Cardiac muscle cell (in vitro differentiated cells and primary cell): ENCODE measurements at places on chromosomes 3 and 15. TPM values are rescaled to one million over a fixed set of nuclear protein-coding genes. Genes with fewer than 3 reads are reported as not detected.

The EPB42 gene
- total RNA-seq, result 0.12 and 0.39 TPM in 2 replicates

The ERICH6 gene
- 0.18 TPM in 1 of 2 replicates, not detected in the other for total RNA-seq

The LRTM1 gene
- not detected in 2 replicates for total RNA-seq

The RHOV gene
- 0.35 and 1.2 TPM in 2 replicates for total RNA-seq

The C3orf49 gene
- not detected in 2 replicates for total RNA-seq

DNA sequence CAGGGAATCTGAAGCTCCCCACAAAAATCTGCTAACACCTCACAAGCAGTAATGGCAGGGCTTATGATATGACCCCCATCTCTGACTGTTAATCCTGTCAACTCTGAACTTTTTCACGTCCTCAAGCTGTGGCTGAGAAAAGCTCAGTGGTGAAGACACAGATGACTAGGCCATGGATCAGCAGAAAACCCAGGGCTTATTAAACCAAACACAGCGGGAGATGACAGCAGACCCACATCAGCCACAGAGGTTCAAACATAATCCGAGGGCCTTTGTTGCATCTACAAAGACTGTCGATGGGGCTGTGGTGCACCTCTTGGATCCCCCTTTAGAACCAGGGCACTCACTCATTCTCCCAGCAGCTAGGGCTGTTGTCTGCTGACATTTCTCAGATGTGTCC, 50.4 kb downstream of the GLB1 start:
- H3K4me1 ChIP-seq, result no peaks in the 10 kb centered on the region
- H3K27me3 ChIP-seq, result no peaks in the 10 kb centered on the region
- H3K4me3 ChIP-seq, result no peak overlapping the region
- peaks cover 3% of the 10 kb centered on the region for H3K36me3 ChIP-seq

DNA sequence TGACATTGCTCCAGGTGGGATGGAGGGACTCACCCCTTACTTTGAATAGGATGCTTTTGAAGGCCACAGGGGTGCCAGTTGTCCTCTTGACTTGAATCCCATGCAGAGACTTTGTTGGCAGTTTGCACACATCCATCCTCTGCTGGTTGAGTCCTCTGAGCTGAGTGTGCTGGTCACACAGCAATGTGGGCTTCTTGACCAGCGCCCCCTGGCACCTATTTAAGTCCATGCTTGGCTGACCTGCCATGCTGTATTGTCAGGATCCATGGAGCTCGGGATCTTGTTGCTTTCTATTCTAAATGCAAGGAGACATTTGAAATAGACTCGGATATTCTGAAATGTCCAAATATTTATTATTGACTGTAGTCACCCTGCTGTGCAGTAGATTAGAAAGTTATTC, 19.8 kb downstream of the RAB7A start:
- no peak overlapping the region for H3K27ac ChIP-seq
- no peak for DNase-seq
- no peaks in the 10 kb centered on the region for H3K36me3 ChIP-seq
- H3K4me3 ChIP-seq, result no peak overlapping the region

DNA sequence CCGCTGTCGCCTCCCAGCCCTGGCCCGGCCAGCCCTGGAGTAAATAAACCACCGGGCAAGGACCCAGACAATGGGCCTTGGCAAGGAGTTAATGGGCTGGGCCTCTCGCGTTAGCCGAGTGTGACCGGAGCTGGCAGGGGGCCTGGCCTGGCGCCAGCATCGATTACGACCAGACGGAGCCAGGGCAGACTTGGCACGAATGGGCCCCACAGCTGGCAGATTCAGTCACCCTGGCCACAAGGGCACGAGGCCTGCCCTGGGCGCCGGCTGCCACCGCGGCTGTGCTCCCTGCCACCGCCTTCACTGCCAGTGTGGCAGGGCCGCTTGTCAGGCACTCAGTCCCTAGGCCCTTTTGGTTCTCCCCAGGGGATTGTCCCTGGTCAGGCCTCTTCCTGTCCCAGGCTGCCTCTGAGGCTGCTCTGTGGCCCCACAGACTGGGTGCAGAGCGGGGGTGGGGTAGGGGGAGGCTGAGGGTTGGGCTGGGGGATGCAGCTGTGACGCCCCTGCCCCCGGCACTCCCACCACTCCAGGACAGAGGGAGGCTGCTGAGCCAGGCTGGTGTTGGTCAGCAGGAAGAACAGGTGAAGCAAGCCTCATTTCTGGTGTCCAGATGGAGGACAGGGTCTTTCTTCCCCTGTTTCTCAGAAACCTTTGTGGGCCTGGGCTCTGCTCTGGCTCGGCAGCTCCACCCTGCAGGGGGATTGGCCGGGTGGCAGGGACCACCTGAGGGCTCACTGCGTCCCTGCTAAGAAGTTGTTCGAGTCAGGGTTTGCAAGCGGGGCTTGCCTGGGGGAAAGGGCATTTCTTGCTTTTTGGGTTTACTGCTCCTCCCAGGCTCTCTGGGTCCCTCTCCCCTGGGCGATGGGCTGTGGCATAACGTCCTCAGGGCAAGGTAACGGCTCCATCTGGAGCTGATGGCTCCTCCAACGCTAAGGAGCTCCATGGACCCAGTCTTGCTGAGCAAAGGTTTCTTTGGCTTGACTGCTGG, 30.5 kb upstream of the SRP14 start:
- no peaks in the 10 kb centered on the region for H3K27me3 ChIP-seq
- H3K27ac ChIP-seq, result peak overlapping the region; percentile 79
- H3K36me3 ChIP-seq, result no peaks in the 10 kb centered on the region

DNA sequence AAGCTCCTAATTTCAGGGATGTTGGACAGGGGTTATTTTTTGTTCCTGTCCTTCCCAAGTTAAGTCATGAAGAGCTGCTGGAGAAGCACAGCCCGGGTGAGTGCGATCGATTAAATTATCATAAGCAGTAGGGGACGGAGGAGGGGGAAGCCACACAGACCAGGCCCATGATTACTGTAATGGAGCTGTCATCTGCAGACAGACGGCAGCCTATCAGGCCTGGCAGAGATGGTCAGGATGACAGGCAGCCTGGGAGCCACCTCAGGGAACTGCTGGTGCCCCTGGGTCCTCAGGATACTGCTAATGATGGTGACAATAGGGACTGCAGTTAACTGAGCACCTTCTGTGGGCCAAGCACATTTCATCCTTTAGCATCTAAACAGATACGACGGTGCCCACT, 147.7 kb downstream of the RAB11A start:
- DNase-seq, result no peak
- H3K4me1 ChIP-seq, result peaks cover 6% of the 10 kb centered on the region
- no peak overlapping the region for H3K27ac ChIP-seq
- no peak overlapping the region for H3K4me3 ChIP-seq
- H3K36me3 ChIP-seq, result no peaks in the 10 kb centered on the region

DNA sequence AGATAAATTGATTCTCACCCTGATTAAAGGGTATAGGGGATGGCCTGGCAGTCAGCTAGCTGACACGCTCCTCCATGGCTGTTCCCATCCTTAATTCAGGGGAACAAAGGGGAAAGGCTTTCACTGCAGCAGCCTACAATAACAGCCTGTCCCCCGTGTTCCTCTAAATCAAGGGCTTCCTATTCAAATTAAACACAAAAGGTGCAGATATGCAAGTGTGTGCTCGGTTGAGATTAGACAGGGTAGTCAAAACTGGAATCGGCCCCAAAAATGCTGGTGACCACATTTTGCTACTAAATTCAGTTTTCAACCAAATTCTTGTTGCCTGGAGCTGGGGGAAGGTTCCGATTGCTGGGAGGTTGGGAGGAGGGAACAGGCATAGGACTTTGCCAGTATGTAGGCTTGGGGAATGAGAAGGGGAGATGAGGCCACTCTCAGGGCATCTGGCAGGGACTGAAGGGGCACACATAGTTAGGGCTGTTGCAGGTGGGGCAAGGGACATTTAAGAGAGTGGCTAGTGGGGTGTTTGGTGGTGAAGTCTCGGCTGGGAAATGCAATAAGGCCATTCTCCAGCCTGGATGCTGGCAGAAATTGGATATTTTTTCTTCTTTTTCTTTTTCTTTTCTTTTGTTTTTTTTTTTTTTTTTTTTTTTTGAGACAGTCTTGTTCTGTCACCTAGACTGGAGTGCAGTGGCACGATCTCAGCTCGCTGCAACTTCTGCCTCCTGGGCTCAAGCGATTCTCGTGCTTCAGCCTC, 32.9 kb upstream of the CTSH start:
- no peak overlapping the region for H3K27ac ChIP-seq
- no peaks in the 10 kb centered on the region for H3K36me3 ChIP-seq
- no peak overlapping the region for H3K4me3 ChIP-seq
- H3K4me1 ChIP-seq, result no peaks in the 10 kb centered on the region
- DNase-seq, result no peak

DNA sequence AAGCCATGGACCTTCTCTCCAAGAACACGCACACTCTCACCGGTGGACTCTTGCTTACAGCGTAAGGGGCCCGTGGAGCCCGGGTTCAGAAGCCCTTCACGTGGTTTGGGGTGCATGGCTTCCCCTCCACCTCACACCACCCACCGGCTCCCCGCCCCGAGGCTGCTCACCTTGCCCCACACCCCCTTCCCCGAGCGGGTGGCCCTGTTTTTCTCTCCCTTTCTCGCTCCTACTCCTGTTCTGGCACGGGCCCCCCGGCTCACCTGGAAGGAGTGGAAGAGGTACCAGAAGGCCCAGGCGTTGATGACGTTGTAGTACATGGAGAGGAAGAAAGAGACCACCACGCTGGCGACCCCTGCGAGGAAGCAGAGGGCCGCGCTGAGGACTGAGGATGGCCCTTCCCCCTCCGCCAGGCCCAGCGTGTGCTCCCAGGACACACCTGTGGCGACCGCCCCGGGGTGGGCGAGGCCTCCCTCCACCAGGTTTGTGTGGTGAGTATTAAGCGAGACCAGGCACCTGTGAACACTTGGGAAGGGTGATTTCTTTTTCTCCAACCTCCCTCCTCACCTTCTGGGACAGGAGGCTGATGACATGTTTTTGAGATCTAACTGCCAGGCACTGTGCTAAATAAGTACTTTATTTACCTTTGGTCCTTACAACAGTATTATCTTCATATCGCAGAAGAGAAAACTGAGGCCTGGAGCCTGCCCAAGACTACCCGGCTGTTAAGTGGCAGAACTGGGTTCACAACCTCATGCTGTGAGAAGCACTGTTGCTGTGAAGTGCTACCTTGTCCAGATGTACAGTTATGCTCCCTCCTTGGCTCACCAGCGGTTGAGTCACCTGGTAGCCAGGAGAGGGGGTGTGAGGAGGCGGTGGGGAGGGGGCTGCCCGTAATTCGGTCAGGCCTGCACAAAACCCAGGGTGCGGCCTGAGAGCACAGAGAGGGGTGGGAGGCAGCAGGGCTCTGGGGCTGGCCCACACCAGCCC, 16.3 kb downstream of the SLC6A20 start:
- no peak for DNase-seq
- H3K4me1 ChIP-seq, result no peaks in the 10 kb centered on the region
- no peak overlapping the region for H3K4me3 ChIP-seq
- no peak overlapping the region for H3K27ac ChIP-seq
- no peaks in the 10 kb centered on the region for H3K36me3 ChIP-seq
- no peaks in the 10 kb centered on the region for H3K27me3 ChIP-seq

- peak; percentile 62 for DNase-seq
- H3K27ac ChIP-seq, result no peak overlapping the region
- H3K27me3 ChIP-seq, result peaks cover 12% of the 10 kb centered on the region
- no peak overlapping the region for H3K4me3 ChIP-seq
These were observed 1.5 kb downstream of the CYP1A1 start for GRCh38 chr15:74723754-74724334.
